ENCODE measurements at places on chromosomes 6 and 20.
A peak's percentile ranks its signal among the peaks of the same experiment; 100 is the strongest.

GRCh38 chr20:57440678-57441509, 49.7 kb downstream of the RBM38 start:
- no peaks in the 10 kb centered on the region for H3K27me3 ChIP-seq
- no peak overlapping the region for H3K27ac ChIP-seq
- no peaks in the 10 kb centered on the region for H3K36me3 ChIP-seq
- DNase-seq, result no peak
- peaks cover 7% of the 10 kb centered on the region for H3K4me1 ChIP-seq

GRCh38 chr6:14077193-14077867, 40.2 kb upstream of the CD83 start:
- no peak for DNase-seq
- H3K4me3 ChIP-seq, result no peak overlapping the region
- no peaks in the 10 kb centered on the region for H3K36me3 ChIP-seq
- H3K27ac ChIP-seq, result no peak overlapping the region
- H3K27me3 ChIP-seq, result no peaks in the 10 kb centered on the region

DNA sequence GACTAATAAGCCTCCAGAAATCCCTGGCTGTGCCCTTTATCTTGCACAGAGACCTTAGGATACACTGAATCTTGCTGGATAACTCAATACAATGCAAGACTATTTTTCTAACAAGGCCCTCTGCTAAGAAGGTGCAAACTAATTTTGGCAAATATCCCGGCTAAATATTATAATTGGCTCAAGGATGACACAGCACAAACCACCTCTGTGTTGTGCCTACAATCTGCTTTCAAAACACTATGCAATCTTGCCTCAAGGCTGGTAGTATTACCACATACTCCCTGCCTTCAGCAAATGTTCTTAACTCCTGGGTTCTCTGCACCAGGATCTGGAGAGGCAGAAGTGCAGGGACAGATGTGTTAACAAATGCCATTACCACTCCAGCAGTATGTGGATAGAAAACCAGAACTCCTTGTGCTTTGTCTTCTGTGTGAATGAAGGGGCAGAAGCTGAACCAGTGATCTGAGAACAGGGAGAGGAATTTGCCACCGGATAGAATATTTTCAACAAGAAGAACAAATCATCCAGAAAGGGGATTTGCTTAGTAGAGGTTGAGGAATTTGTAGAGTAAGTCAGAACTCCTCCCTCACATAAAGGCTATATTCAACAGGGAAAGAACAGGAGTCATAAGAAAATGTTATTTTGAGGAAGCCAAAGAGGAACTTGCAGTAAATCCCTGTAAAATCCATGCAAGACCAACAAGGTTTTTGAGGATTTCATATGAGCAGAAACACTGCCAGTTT, 74.1 kb upstream of the SLC4A11 start:
- no peaks in the 10 kb centered on the region for H3K27me3 ChIP-seq
- peak; percentile 56 for DNase-seq
- H3K4me1 ChIP-seq, result peaks cover 21% of the 10 kb centered on the region
- no peak overlapping the region for H3K27ac ChIP-seq
- H3K4me3 ChIP-seq, result no peak overlapping the region

DNA sequence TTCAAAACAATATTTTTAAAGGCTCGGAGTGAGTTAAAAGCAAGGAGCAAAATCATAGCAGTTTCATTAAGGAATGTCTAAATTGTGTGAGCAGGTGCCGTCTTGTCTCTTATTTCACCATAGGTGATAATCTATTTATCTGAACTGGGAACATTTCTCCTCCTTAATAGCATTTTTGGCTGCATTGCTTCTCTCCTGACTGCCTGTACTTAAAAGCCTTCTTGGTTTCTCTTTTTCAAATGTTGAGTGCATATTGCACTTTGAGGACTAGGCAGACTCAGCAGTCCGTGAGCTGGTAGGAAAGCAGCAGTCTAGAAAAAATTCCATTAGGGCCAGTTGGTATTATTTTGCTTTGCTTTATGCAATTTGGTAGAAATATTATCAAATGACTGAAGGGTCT, 645.9 kb downstream of the GRIK2 start:
- H3K27me3 ChIP-seq, result no peaks in the 10 kb centered on the region
- no peaks in the 10 kb centered on the region for H3K36me3 ChIP-seq
- H3K27ac ChIP-seq, result no peak overlapping the region
- DNase-seq, result no peak

- no peaks in the 10 kb centered on the region for H3K4me1 ChIP-seq
- DNase-seq, result no peak
- no peak overlapping the region for H3K4me3 ChIP-seq
- no peaks in the 10 kb centered on the region for H3K27me3 ChIP-seq
Measured at GRCh38 chr6:79557673-79558467, 20.6 kb upstream of the LCA5 start.

DNA sequence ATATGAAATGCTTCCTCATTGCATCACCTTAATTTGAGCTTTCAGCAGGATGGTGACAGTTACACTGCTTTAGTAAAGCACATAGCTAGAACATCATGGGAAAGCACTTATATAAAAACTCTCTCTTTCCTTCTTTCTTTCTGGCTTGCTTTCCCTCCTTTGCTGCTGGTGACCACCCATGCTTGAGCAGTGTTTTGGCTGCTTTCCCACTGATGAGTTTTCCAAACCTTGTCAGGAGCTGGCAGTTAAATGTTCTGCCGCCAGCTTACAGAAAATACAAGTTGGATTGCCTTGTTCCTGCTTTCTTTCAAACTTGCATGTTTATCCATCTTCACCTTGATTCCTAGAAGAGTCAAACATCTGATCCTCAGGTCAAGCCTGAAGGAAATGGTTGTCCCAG, 323.9 kb downstream of the FOXA2 start:
- H3K4me1 ChIP-seq, result no peaks in the 10 kb centered on the region
- no peak for DNase-seq
- no peaks in the 10 kb centered on the region for H3K27me3 ChIP-seq

DNA sequence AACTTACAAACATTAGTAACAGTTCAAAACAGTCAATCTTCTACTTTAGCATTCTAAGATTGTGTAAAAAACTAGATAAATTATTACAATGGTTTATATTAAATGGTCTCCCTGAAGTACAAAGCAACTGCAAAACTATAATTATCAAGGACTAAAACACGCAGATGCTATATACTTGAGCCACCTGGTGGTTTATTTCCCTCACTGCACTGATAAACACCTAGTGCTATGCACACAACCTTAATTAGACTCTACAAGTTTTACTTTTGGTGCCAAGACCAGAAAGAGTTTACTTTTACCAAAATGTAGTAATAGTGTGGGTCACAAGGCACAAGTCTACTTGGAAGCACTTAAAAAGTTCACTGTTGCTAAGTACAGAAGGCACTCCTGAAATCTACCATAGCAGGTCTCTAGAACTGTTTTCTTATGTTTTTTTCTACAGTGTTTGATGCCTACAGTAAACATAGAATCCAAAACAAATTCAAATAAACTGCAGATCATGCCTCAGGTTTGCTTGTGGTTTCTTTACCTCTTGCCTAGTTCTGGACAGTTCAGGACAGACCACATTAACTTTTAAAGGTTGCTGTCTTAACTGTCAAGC, 49.2 kb downstream of the GMDS start:
- H3K36me3 ChIP-seq, result no peaks in the 10 kb centered on the region
- H3K4me3 ChIP-seq, result no peak overlapping the region
- no peaks in the 10 kb centered on the region for H3K27me3 ChIP-seq
- DNase-seq, result peak; percentile 86
- no peak overlapping the region for H3K27ac ChIP-seq

DNA sequence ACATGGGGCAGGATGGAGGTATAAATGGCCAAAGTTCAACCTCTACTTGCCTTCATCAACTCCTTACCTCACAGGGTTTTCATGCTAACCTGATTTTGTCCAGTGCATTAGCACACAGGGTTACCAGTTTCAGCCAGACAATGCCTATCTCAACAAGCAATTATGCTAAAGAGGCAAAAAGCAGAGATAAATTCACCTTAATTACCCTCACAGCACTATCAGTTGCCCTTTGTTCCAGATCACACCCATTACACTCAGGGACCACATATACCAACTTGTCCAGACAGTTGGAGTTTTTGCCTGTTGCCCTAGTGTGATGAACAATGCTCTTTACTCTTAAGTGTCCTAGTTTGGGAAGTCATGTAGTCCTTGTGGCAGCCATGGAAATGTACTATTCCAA, 174.5 kb upstream of the MOCS1 start:
- H3K4me3 ChIP-seq, result no peak overlapping the region
- no peak overlapping the region for H3K27ac ChIP-seq
- no peaks in the 10 kb centered on the region for H3K27me3 ChIP-seq
- H3K36me3 ChIP-seq, result no peaks in the 10 kb centered on the region
- no peaks in the 10 kb centered on the region for H3K4me1 ChIP-seq

DNA sequence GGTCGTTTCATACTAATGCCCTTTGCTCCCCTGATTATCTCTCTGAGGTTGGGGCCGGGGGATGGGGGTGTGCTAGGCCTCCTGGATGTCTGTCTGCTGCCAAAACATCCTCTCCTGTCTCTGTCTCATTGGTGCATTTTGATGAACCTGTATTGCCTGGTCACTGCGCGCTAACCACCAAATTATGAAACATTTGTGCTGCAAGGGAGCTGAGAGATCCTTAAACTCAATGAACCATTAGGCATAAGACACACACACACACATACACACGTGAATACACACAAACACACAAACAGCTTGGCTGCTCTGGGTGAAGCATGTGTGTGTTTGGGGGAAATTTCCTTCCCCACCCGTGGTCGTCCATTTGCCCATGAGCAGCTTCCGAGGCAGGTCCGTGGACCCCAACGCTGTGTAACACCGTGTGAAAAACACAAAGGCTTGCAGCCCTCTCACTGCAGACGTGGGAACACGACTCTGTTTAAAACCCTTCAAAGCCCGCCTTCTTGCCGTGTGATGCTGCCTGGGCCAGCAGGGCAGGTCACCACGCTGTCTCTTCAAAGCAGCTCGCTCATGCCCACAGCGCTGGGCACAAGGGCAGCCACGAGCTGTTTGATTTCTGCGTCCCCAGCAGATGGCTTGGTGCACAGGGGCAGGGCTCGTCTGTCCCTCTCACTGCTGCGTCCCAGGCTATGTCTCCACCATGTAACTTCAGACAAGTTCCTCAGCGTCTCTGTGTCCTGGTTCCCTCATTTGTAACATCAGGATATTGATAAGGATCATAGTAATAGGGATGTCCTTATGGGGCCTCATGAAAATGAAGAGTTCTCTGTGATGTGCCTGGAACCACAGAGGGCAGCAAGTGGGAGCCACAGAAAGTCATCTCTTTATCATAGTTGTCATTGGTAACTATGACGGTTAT, 96.8 kb downstream of the CDH26 start:
- H3K4me3 ChIP-seq, result peak overlapping the region; percentile 80
- H3K4me1 ChIP-seq, result peaks cover 62% of the 10 kb centered on the region
- no peaks in the 10 kb centered on the region for H3K27me3 ChIP-seq
- no peak overlapping the region for H3K27ac ChIP-seq

DNA sequence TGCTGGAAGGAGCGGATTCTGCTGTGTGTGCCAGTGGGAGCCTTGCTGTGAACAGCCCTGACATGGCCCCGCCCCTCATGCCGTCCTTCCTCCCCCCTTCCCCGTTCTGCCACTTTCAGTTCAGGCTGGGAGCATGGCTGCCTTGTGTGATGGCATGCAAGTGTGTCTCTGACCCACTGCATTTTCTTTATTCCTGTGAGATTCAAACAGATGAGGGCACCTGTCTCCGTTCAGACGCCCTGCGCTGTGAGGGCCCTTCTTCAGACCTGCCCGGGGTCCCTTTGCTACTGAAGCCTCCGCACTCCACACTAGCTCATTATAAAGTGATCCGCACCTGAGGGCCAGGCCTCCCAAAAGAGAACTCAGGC, 88.3 kb downstream of the TAF4 start:
- no peak for DNase-seq
- H3K4me1 ChIP-seq, result no peaks in the 10 kb centered on the region
- H3K27ac ChIP-seq, result no peak overlapping the region

DNA sequence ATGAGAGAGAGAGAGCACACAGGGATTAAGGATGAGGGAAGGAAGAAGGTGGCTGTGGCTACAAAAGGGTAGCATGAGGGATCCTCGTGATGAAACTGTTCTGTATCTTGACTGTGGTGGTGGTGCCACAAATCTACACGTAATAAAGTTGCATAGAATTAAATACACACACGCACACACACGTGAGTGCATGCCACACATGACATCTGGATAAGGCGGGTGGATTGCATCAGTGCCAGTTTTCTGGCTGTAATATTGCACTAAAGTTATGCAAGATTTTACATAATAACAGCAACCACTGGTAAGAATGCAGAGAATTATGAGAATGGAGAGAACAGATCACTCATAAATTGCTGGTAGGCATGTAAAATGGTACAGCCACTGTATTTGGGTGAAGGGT, 16.9 kb upstream of the STK35 start:
- H3K4me3 ChIP-seq, result no peak overlapping the region
- no peak overlapping the region for H3K27ac ChIP-seq
- peaks cover 17% of the 10 kb centered on the region for H3K27me3 ChIP-seq
- no peaks in the 10 kb centered on the region for H3K36me3 ChIP-seq
- no peak for DNase-seq

GRCh38 chr20:9572670-9573069, 58.3 kb downstream of the LAMP5 start:
- peaks cover 12% of the 10 kb centered on the region for H3K27me3 ChIP-seq
- H3K4me3 ChIP-seq, result no peak overlapping the region
- no peak overlapping the region for H3K27ac ChIP-seq
- no peak for DNase-seq
- no peaks in the 10 kb centered on the region for H3K4me1 ChIP-seq

DNA sequence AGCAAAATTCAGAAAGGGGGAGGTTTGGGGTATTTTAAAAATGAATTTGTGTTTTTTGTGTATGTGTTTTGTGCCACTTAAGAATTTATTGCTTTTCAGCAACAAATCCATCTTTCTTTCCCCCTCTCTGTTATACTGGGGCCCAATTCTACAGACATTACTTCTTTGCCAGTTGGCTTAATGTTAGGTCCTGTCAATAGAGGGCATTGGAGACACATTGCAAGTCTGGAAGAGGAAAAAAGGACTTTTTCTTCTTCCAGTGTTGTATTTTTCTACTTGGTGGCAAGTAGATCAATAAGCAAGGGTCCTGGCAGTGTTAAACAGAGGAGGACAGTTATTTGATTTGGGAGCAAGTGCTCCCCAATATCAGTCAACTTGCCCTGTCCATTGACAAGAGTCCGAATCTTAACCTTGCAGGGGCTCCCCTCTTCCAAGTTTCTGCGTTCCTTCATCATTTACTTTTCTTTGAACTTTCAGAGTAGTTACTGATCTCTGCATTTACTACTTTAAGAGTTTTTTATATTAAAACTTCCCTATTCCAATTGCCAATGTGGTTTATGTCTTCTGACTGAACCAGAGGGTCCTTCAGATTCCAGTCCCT, 23.4 kb downstream of the SCML4 start:
- peak; percentile 49 for DNase-seq
- no peak overlapping the region for H3K27ac ChIP-seq
- H3K4me3 ChIP-seq, result no peak overlapping the region
- no peaks in the 10 kb centered on the region for H3K27me3 ChIP-seq
- H3K36me3 ChIP-seq, result no peaks in the 10 kb centered on the region
- H3K4me1 ChIP-seq, result no peaks in the 10 kb centered on the region

- DNase-seq, result no peak
- no peak overlapping the region for H3K27ac ChIP-seq
- H3K4me1 ChIP-seq, result peaks cover 3% of the 10 kb centered on the region
- H3K36me3 ChIP-seq, result no peaks in the 10 kb centered on the region
Measured at GRCh38 chr6:41581381-41581991, 35.3 kb downstream of the FOXP4 start.
